T-helper 2 cell treated with Interferon-gamma antibody and Interleukin-4, amounts not matched to agents 100 ng/mL and 5 ng/mL, for 36 hours (primary cell): ENCODE measurements at places on chromosomes 11 and 22. TPM values are rescaled to one million over a fixed set of nuclear protein-coding genes. Genes with fewer than 3 reads are reported as not detected.

RIMBP3B gene
- 0.11 and 0.23 TPM in 2 replicates for total RNA-seq

FOXRED2 gene
- total RNA-seq: 15.8 and 17.4 TPM in 2 replicates

BRSK2 gene
- 0.09 TPM in 1 of 2 replicates, not detected in the other for total RNA-seq

PAMR1 gene
- not detected in 2 replicates for total RNA-seq

TEX54 gene
- 0.77 TPM in 1 of 2 replicates, not detected in the other for total RNA-seq

OR51B4 gene
- total RNA-seq: not detected in 2 replicates

TBX1 gene
- total RNA-seq: 0.11 and 0.36 TPM in 2 replicates

PVALB gene
- not detected in 2 replicates for total RNA-seq

LIN7C gene
- 23.7 and 23.8 TPM in 2 replicates for total RNA-seq

BDNF gene
- total RNA-seq: not detected in 2 replicates

IGSF9B gene
- 128 and 134 TPM in 2 replicates for total RNA-seq

KCTD14 gene
- 0.39 and 0.45 TPM in 2 replicates for total RNA-seq

CRYBB3 gene
- 0.32 and 0.34 TPM in 2 replicates for total RNA-seq

POLD3 gene
- total RNA-seq: 46.7 and 48.9 TPM in 2 replicates

MMP11 gene
- total RNA-seq: 0.45 and 0.73 TPM in 2 replicates

SLC6A5 gene
- total RNA-seq: not detected in 2 replicates

RAG2 gene
- not detected in 2 replicates for total RNA-seq

WT1 gene
- not detected in 2 replicates for total RNA-seq

VSIG10L2 gene
- total RNA-seq: not detected in 2 replicates

E2F8 gene
- 41.9 and 42.6 TPM in 2 replicates for total RNA-seq

NLRP14 gene
- 0.11 and 0.39 TPM in 2 replicates for total RNA-seq

TSPAN32 gene
- total RNA-seq: 52.3 and 54.2 TPM in 2 replicates

MUC2 gene
- total RNA-seq: not detected in 2 replicates

DHCR7 gene
- total RNA-seq: 47.0 and 51.1 TPM in 2 replicates

TMEM132A gene
- total RNA-seq: 0.30 and 0.48 TPM in 2 replicates

ROM1 gene
- total RNA-seq: 0.95 and 1.0 TPM in 2 replicates

TSGA10IP gene
- not detected in 2 replicates for total RNA-seq

ABTB2 gene
- total RNA-seq: 4.6 and 5.0 TPM in 2 replicates

RTN4RL2 gene
- 0.20 TPM in 2 replicates for total RNA-seq

WNT7B gene
- not detected in 2 replicates for total RNA-seq

ZBTB16 gene
- total RNA-seq: 11.9 and 13.7 TPM in 2 replicates

SPINDOC gene
- total RNA-seq: 50.7 and 52.9 TPM in 2 replicates

NOL12 gene
- 54.9 and 61.7 TPM in 2 replicates for total RNA-seq

CBLIF gene
- total RNA-seq: not detected in 2 replicates

OR5AR1 gene
- total RNA-seq: not detected in 2 replicates

EPS8L2 gene
- 12.3 and 12.6 TPM in 2 replicates for total RNA-seq

ZNF280A gene
- not detected in 2 replicates for total RNA-seq

CCDC89 gene
- 0.43 TPM in 1 of 2 replicates, not detected in the other for total RNA-seq

P2RY6 gene
- not detected in 2 replicates for total RNA-seq

GGTLC2 gene
- total RNA-seq: not detected in 2 replicates

DDI1 gene
- total RNA-seq: not detected in 2 replicates

NXPE1 gene
- not detected in 2 replicates for total RNA-seq

APOA5 gene
- total RNA-seq: not detected in 2 replicates
